Stimulated activated CD8-positive, alpha-beta memory T cell treated with anti-CD3 and anti-CD28 coated beads, Interleukin-4, amount 100 ng/mL, for 4 hours (primary cell): ENCODE measurements at places on chromosomes 5 and 9.

DNA sequence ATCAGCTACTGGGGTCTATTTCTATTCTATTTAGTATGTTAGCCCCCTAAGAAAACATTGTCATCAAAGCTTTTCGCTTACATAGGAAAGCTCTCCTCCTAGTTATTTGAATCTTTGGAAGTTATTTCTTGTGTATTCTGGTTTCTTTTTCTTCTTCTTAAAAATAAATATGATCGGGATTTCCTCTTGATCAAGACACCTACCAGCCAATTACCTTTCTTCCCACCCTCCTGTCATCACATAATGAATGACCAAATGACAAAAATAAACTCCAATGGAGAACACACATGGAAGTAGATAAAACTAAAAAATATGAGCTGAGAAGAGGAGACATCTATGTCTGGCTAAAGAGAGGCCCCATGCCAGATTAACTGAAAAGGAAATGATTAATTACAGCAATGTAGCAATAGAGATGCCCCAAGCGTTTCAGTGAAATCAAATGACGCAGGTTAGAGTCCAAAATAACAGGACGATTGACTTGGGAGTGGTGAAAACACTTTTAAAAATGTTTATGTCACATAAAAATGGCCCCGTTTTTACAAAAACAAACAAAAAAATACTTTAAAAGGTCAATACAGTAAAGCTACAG, 59.5 kb upstream of the PCSK1 start:
- no peak for DNase-seq

GRCh38 chr9:87725900-87726709, at the start of gene CTSL:
TSS of gene CTSL (plus strand) at chr9:87726119. CDS start at chr9:87727604, 1,485 bp downstream.
- DNase-seq, result no peak

DNA sequence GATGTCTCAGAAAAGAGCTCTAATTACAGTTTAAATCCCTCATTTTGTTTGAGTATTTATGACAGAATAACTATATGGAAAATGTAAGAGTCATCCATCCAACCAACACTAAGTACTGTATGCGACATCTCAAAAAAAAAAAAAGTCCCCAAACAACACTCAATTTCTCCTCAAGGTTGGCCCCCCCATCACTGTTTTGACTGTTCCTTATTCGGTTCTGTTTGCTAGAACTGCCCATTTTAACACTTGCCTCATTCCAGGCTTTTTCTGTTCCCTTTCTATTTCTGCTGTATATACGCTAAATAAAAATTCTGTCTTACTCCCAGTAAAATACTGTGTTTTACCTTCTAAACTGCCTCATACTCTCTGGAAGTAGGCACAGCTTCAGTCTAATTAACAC, 25.2 kb downstream of the GLDC start:
- DNase-seq, result no peak

GRCh38 chr5:165321912-165322311, 1816.5 kb downstream of the MAT2B start:
- DNase-seq, result no peak

DNA sequence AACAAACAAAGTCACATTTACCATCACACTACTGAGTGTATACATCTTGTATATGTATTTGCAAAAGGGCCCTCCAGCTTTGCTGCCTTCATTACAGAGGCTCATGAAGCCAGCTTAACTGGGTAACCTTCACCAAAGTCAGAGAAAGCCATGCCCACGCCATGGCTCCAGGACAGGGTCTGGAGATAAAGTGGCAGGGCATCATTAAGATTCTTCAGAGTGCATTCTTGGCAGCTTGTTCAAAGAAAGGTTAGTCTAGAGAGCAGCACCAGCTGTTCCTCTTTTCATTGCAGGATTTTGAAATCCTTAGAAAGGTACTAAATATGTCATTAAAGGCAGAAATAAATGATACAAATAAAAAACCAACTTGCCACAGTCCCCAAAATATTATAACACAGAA, 333.2 kb downstream of the NDUFS4 start:
- DNase-seq, result no peak

GRCh38 chr5:120544043-120544442, 79.9 kb downstream of the PRR16 start:
- DNase-seq, result no peak

DNA sequence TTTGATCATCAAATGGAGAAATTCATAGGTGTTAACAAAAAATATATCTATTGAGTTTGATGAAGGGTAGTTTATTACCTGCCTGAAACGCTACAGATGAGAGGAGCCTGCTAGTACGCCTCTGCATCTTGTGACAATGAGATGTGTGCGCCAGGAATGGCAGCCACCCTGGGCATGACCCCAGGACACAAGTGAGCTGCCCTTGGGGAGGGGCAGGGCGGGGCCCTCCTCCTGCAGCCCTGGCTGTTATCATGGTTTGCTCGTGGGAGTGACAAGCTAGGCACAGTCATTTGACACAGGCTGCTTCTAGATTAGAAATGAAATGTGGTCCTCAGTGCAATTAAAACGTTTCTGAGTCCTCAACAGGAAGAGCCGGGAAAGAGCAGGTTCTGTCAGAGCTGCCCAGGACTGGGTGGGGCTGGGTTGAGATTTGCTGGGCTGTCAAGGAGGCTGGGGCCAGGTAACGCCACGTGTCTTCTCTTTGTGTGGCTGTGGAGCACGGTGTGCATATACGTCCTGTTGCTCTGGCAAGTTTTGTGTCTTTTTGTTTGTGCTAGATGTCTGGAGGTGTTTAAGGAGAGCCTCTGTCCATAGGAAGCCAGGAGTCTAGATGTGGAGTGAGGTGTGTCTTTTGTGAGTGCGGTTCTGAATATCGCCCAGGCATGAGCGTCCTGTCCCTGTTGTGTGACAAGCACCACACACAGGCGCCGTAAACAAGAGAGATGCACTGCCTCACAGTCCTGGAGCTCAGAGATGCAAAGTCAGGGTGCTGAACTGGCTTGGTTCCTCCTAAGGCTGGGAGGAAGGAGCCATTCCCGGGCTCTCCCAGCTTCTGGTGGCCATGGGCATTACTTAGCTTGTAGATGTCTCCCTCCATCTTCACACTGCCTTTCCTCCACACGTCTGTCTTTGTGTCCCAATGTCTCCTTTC, 129.0 kb upstream of the IRX4 start:
- no peak for DNase-seq

DNA sequence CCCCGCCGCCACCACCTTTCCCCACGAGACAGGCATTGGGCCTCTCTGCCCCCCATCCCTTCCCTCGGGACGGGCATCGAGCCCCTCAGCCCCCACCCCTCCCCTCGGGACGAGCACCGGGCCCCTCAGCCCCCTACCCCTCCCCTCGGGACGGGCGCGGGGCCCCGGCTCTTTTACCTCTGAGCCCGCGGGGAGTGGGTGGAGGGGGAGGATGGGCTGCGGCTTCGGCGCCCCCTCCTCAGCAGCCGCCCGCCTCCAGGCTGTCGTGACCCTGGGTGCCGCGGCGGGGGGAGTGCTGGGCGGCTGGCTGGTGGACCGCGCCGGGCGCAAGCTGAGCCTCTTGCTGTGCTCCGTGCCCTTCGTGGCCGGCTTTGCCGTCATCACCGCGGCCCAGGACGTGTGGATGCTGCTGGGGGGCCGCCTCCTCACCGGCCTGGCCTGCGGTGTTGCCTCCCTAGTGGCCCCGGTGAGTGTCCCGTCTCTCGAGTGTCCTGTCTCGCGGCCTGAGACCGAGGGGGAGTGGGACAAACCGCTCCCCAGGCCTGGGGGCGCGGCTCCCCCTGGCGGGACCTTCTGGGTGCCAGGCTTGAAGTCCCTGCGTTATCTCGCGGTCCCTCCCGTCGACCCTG, 791 bp downstream of the SLC2A8 start:
- no peak for DNase-seq

DNA sequence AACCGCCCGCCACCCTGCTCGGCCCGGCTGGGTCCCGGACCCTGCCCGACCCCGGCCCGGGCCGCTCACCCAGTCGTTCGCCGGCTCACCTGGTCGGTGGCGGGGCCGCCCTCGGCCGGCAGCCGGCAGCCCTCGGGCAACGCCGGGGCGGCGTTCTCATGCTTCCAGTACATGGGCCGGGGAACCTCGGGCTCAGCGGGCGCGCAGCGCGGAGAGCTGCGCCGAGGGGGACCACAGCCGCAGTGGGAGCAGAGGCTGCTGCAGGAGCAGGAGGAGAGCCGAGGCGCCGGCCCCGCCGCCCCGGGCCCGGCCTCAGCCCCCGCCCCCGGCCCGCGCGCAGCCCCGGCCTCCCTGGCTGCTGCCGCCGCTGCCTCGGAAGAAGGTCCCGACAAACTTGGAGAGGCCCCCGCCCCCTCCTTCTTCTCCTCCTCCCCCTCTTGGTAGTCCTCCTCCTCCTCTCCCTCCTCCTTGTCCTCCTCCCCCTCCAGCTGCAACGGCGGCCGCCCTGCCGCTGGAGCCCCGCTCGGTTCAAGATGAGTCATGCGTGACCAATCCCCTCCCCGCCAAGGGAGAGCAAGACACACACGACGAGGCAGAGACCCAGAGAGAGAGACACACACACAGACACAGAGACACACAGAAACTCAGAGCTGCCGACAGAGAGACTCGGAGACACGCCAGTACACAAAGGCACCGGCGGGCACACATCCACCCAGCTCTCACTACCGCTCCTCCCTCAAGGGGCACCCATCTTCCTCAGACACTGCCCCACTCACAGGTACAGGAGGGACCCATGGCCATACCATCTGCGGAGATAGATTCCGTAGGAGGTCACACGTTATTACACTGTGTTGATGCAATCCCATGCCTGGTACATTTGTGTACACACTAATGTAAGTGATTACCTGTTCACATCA, at the start of gene LHX6:
Gene LHX6 (minus strand): TSS at position 390 of the 917 bp plus-strand sequence. CDS start 217 bp downstream, at position 173.
- no peak for DNase-seq

DNA sequence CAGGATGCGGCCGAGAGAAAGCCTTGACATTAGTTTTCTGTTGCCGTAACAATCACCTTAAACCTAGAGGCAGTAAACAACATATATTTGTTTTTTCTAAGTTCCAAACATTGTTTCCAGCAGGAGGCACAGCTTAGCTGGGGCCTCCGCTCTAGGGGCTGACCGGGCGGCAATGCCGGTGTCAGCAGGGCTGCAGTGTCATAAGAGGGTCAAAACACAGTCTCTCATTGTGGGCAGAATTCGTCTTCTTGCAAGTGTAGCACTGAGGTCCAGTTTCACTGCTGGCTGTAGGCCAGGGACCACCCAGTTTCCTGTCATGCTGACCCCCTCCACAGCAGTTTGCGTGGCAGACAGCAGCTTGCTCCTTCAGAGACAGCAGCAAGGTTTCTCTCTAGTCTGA, 186.2 kb downstream of the PJA2 start:
- no peak for DNase-seq

DNA sequence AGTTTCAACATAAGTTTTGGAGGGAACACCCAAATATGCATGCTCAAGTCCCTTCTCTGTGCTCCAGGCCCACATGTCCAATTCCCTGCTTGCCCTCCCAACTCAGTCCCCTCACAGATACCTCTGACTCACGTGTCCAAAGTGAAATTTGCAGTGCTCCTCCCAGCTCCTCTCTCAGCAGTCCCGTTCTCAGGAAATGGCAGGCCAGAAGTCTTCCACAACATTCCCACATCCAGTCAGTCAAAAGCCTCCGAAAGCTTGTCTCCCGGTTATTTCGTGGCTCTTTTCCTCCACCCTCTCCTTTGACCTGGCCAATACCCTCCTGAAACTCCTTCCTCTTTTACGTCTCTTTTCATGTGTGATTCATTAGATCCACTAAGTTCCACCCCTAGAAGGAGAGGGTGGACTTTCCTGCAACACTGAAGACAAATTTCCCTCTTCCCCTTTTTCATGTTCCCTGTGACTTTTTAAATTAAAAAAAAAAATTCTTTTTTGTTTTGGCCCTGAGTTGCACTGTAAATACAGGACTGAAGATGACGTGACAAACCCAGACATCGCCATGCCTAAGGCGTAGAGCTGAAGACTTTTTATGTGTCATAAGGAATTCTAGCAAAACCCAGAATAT, 12.8 kb upstream of the MGAT1 start:
- no peak for DNase-seq

GRCh38 chr5:42970636-42971559, 69.2 kb downstream of the ANXA2R start:
- DNase-seq, result no peak

- DNase-seq, result peak; percentile 1
These were observed 28.5 kb upstream of the PHF24 start for GRCh38 chr9:34929506-34930102.

DNA sequence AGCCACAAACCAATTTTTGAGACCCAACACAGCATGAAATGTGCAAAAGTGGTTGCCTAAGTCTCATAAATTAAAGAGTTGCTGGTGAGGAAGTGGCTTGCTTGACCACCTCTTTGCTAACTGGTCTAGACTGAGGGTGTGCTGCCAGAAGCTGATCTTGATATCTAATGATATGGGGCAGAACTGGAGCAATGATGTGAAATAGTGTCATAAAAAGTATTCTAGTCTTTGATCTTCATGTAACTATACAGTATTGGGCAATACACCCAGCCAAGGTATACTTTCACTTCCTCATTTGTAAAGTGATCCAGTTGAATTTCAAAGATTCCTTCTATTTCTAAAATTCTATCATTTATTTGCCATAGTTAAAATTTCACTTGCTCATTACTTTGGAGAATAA, 5.9 kb upstream of the YTHDC2 start:
- DNase-seq, result no peak

- no peak for DNase-seq
These were observed 49.2 kb downstream of the ANXA1 start for GRCh38 chr9:73200694-73201452.

- no peak for DNase-seq
These were observed 36.7 kb downstream of the MRPS27 start for GRCh38 chr5:72283358-72283757.

DNA sequence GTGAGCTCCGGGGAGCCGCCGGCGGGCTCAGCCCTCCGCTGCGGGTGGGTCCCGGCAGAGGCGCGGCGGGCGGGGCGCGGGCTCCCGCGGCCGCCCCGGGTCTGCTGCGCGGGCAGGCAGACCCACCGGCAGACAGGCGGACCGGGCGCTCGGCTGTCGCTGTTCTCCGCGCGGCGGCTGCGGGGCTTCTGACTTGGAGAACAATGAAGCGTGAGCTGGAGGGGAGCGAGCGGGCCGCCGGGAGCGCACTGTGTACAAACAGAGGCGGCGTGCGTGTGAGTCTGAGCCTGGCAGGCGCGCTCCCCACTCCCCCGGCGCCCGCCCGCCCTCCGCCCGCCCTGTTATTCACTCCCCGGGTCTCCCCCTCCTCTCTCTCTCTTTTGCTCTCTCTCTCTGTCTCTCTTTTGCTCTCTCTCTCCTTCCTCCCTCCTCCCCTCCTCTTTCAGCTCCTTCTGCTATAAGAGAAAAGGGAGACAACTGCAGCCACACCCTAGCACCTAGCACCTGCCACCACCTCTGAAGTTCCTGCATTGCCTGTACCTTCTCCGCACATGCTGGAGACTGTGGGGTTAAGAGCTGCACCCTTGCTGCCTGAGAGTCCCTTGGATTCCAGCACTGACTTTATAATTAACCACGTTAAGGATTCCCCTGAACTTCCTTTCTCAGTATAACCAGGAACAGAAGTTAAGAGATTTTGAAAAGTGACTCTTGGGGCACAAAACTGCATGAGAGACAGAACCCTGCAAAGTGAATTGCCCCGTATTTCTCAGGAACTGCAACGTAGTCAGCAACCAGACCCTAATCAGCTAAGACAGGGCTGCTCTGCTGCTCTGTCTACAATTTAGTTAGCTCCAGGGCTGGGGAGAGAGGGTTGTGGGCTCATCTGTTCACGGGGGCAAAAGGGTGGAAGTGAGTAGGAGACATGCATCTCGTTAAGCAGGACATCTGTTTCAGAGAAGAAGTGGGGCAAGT, at the start of gene EDIL3:
Gene EDIL3 (minus strand): TSS at position 277 of the 972 bp plus-strand sequence. CDS start 506 bp downstream, outside the sequence.
- DNase-seq, result no peak
